ENCODE measurements at places on chromosomes 4 and X. TPM values are rescaled to one million over a fixed set of nuclear protein-coding genes. Genes with fewer than 3 reads are reported as not detected.

GRCh38 chr4:23023121-23023520, 330.4 kb downstream of the GBA3 start:
- H3K27me3 ChIP-seq = no peaks in the 10 kb centered on the region
- H3K27ac ChIP-seq = no peak overlapping the region
- H3K36me3 ChIP-seq = no peaks in the 10 kb centered on the region
- no peaks in the 10 kb centered on the region for H3K4me1 ChIP-seq
- no peak for DNase-seq
- no peak overlapping the region for H3K4me3 ChIP-seq

DNA sequence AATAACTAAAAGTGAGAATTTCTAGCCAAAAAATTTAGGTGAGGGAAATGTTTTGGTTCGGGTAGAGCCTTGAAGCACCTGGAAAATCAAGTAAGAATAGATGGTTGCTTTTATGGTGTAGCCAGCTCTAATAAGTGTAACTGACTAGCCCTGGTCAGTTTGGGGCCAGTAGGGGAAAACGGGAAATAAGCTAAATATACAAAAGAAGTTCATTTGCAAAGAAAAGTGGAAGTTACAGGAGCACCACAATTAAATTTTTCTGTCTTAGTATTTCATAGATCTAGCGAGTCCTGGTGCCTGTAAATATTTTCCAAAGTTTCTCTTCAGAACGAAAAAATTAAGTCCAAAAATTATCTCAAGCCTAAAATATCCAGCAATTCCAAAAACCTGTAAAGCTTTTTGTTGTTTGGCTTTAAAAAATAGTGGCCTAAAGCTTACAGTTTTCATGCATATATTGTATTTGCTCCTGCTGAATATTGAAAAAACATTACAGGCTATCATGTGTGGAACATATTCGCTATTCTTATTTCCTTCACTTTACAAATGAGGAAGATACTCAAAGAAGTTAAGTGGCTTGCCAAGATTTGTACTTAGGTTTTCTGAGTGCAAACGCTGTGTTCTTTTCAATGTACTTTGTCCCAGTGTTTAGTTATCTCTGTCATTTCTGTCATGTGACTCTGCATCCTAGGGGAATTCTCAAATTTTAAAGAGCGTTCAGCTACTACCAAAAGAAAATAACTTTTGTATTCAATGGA, 7.3 kb upstream of the PTPN13 start:
- H3K4me3 ChIP-seq = no peak overlapping the region
- H3K27ac ChIP-seq = no peak overlapping the region
- peaks cover 6% of the 10 kb centered on the region for H3K4me1 ChIP-seq
- no peaks in the 10 kb centered on the region for H3K36me3 ChIP-seq
- no peak for DNase-seq
- no peaks in the 10 kb centered on the region for H3K27me3 ChIP-seq

- H3K27ac ChIP-seq = no peak overlapping the region
- no peak overlapping the region for H3K4me3 ChIP-seq
- no peaks in the 10 kb centered on the region for H3K36me3 ChIP-seq
- H3K4me1 ChIP-seq = no peaks in the 10 kb centered on the region
Measured at GRCh38 chr4:151955721-151956380, 195.0 kb upstream of the GATB start.

DNA sequence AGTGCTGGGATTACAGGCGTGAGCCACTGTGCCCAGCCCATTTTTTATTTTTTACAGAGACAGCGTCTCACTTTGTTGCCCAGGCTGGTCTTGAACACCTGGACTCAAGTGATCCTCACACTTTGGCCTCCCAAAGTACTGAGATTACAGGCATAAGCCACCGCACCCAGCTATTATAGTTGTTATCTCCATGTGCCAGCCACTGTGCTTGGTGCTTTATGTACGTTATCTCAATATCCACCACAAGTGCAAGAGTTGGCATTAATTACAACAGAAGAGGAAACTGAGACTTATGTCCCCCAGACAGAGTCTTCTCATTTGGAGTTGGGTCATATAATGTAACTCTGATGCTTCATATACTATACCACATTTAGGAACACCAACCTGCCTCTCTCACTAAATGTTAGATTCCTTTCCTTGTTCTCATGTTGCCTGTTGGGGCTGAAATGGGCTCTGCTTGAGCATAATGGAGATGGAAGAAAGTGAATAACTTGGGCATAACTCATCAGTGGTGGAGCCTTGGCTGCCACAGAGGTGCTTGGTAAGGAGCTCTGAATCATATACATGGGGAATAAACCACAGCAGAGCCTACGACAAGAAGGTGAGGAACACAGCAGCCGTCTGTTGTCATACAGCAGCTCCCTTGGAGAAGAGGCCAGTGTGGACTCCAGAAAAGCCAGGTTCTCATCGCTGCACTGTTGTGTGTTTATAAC, 84.3 kb downstream of the SPRY1 start:
- no peak for DNase-seq
- no peaks in the 10 kb centered on the region for H3K36me3 ChIP-seq
- no peaks in the 10 kb centered on the region for H3K4me1 ChIP-seq
- H3K27me3 ChIP-seq = no peaks in the 10 kb centered on the region

- H3K27me3 ChIP-seq = peaks cover 11% of the 10 kb centered on the region
- H3K27ac ChIP-seq = no peak overlapping the region
- H3K4me1 ChIP-seq = no peaks in the 10 kb centered on the region
- DNase-seq = no peak
- H3K36me3 ChIP-seq = no peaks in the 10 kb centered on the region
Measured at GRCh38 chrX:153493085-153493484, 1.7 kb upstream of the BGN start.

DNA sequence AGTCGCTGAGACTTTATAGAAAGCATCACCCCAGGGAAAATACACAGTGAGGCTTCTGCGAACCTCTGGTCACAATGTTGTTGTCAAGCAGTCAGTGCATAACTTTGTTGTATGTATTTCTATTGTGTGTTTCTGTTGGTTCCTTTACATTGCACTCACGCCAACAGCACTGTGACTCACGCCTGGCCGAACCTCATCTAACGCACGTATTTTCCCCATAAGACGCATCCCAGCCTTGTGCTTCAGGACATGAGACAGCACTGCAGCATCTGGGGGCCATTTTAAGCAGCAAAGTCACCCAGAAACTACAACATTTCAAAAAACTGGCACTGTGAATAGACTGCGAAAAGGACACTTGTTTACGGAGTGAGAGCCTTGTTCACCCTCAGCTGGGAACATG, 30.6 kb downstream of the TBL1X start:
- no peaks in the 10 kb centered on the region for H3K27me3 ChIP-seq
- H3K36me3 ChIP-seq = no peaks in the 10 kb centered on the region
- H3K27ac ChIP-seq = no peak overlapping the region
- H3K4me3 ChIP-seq = no peak overlapping the region
- H3K4me1 ChIP-seq = no peaks in the 10 kb centered on the region

DNA sequence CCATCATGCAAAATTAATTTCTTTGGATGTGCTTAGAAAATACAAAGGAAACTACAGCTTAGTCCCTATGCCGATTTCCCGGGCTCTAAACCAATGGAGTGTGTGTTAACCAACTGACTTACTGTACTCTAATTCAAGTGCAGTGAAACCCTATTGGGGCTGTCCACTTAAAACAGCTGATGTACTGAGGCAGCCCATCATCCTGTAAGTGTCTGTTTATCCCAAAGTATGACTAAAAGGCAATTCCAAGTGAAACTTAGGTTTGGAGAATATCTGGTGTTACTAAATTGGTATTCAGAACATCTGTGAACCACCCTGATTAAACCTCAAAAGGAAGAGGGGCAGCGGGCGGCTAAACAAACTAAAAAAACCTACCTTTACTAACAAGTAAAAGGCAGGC, 79.7 kb downstream of the GATB start:
- no peak for DNase-seq
- H3K4me3 ChIP-seq = no peak overlapping the region
- H3K36me3 ChIP-seq = peaks cover 45% of the 10 kb centered on the region
- no peak overlapping the region for H3K27ac ChIP-seq

DNA sequence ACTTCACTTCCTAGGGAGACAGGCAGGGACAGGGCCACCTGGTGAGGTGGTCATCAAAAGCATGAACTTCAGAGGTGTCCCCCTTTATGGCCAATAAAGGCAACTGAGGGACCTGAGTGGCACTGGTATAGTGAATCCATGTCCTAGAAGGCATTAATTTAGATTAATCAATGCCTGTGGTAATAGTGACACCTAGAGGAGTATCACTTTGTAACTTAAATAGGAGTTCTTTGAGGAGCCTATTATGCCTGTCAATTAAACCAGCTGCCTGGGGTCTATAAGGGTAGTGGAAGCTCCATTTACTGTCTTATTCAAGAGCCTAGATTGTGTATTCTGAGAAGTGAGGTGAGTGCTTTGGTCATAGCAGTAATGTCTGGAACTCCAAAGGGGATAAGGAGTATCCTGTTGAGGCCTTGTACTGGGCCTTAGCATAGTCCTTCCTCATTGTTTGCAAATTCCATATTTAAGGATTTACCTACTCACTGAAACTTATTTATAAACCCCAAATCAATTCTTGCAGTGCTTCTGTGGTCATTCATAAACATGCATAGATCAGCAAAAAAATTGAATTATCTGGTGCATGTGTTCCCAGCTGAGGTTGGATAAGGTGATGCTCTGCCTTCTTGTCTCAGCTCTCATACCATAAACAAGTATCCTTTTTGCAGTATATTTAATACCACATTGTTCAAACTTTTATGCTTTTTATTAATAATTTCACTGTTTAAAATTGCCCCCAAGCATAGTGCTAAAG, 213.8 kb upstream of the RADX start:
- H3K4me1 ChIP-seq = no peaks in the 10 kb centered on the region
- H3K27me3 ChIP-seq = no peaks in the 10 kb centered on the region
- H3K27ac ChIP-seq = no peak overlapping the region
- H3K4me3 ChIP-seq = no peak overlapping the region

- H3K36me3 ChIP-seq = no peaks in the 10 kb centered on the region
- no peak overlapping the region for H3K4me3 ChIP-seq
- H3K27ac ChIP-seq = no peak overlapping the region
- no peak for DNase-seq
- no peaks in the 10 kb centered on the region for H3K4me1 ChIP-seq
Measured at GRCh38 chr4:148027201-148027600, 295.3 kb downstream of the ARHGAP10 start.

DNA sequence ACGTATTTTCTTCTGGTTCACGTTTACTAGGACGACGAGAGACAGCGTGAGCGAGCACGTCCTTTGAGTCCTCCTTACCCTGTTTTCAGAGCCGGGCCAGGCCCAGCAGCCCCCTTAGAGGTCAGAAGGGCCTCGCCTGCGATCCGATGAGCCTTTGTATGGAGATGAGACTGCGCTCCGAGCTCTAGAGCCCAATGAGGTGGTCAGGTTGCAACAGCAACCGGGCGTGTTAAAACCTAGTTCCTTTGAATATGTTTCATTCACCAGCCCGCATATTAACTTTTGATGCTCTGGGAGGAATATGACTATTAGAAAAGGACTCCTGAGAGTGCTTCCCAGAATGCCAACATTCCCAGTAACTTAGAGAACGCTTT, 55.6 kb upstream of the TADA2B start:
- H3K4me1 ChIP-seq = peaks cover 63% of the 10 kb centered on the region
- H3K27ac ChIP-seq = peak overlapping the region; percentile 94
- DNase-seq = no peak
- H3K27me3 ChIP-seq = no peaks in the 10 kb centered on the region
- peak overlapping the region; percentile 69 for H3K4me3 ChIP-seq

GRCh38 chr4:159776961-159777360, 674.1 kb downstream of the RAPGEF2 start:
- no peak overlapping the region for H3K27ac ChIP-seq
- H3K4me1 ChIP-seq = no peaks in the 10 kb centered on the region
- no peak overlapping the region for H3K4me3 ChIP-seq
- no peaks in the 10 kb centered on the region for H3K36me3 ChIP-seq

DNA sequence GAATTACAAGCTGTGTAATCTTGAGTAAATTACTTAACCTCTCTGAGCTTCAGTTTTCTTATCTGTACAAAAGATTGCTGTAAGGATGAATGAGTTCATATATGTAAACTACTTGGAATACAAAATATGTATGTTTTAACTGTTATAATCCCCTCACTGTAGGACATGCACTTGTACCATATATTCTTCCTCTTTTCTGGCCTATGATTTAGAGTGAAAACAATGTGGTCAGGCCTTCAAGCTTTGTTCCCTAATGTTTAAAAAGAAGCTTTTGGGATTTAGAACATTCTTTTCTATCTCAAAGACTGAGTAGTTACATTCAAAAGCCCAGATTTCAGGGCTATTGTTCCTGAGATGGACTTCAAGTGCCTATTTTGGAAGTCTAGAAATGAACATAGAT, 26.7 kb upstream of the GPRIN3 start:
- peaks cover 8% of the 10 kb centered on the region for H3K4me1 ChIP-seq
- no peaks in the 10 kb centered on the region for H3K36me3 ChIP-seq
- DNase-seq = no peak

DNA sequence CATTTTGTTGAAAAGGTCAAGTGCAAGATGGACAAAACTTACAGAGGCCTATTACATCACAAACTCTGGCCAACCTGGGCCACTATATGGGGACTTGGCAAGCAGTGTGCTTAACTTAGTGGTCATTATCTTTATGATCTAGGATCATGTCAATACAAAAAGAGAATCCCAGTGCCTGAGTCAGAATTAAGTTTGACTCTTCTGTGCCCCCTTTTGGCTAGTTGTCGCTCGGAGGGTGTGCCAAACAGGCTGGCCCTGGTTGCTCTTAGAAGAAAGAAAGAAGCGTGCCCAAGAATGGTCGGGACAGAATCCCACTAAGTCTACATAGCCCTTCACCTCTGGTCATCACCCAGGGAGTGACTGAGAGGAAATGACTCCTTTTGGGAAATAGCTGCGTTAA, 100.1 kb downstream of the EIF4E start:
- H3K36me3 ChIP-seq = no peaks in the 10 kb centered on the region
- no peak overlapping the region for H3K27ac ChIP-seq
- no peaks in the 10 kb centered on the region for H3K27me3 ChIP-seq
- no peaks in the 10 kb centered on the region for H3K4me1 ChIP-seq
- H3K4me3 ChIP-seq = no peak overlapping the region

- H3K4me1 ChIP-seq = no peaks in the 10 kb centered on the region
- no peak for DNase-seq
- H3K36me3 ChIP-seq = no peaks in the 10 kb centered on the region
- no peaks in the 10 kb centered on the region for H3K27me3 ChIP-seq
Measured at GRCh38 chr4:66091786-66092185, 421.5 kb upstream of the EPHA5 start.

- no peaks in the 10 kb centered on the region for H3K4me1 ChIP-seq
- no peaks in the 10 kb centered on the region for H3K36me3 ChIP-seq
- DNase-seq = no peak
Measured at GRCh38 chr4:183601381-183601780, 57.6 kb downstream of the RWDD4 start.

GRCh38 chrX:11474021-11474420, 180.8 kb downstream of the AMELX start:
- no peaks in the 10 kb centered on the region for H3K4me1 ChIP-seq
- no peaks in the 10 kb centered on the region for H3K27me3 ChIP-seq
- H3K36me3 ChIP-seq = no peaks in the 10 kb centered on the region
- no peak overlapping the region for H3K27ac ChIP-seq

- no peak for DNase-seq
- no peaks in the 10 kb centered on the region for H3K27me3 ChIP-seq
- H3K36me3 ChIP-seq = no peaks in the 10 kb centered on the region
Measured at GRCh38 chr4:152468408-152468807, 67.5 kb downstream of the FBXW7 start.

HPGDS gene
- polyA plus RNA-seq = 0.54 TPM

ART3 gene
- polyA plus RNA-seq = 0.91 TPM

MAGEB17 gene
- polyA plus RNA-seq = 0.06 TPM

MSANTD1 gene
- 1.0 TPM for polyA plus RNA-seq

DGKK gene
- polyA plus RNA-seq = not detected

PNMA6A gene
- polyA plus RNA-seq = 1.1 TPM

OPN1LW gene
- not detected for polyA plus RNA-seq

Measured in spleen (tissue), 13 donors.